ENCODE measurements at places on chromosomes 12 and 14.

- DNase-seq = peak; percentile 50
These were observed 39.3 kb upstream of the TMCC3 start for GRCh38 chr12:94689646-94690036.

DNA sequence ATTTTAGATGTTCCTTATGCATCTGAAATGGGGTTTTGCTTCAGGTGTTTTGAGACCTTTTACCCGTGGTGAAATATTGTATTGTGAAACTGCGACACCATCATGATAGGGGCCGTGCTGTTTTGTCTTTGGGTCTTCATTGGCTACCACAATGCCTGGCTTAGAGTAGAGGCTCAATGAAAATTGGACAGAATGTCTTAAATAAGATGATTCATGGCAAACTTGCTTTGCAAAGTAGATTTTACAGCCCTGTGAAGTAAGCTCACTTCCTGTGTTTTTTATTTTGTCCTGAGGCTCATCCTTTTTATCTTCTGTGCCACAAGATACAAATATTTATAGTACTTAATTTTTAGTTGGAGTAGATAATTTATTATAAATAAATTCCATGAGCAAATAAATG lies 111.3 kb upstream of the FRMD6 start:
- no peak for DNase-seq

GRCh38 chr12:105279460-105280056 lies 43.6 kb upstream of the APPL2 start:
- peak; percentile 70 for DNase-seq

- no peak for DNase-seq
These were observed 21.2 kb downstream of the POLR3B start for GRCh38 chr12:106378788-106379187.

DNA sequence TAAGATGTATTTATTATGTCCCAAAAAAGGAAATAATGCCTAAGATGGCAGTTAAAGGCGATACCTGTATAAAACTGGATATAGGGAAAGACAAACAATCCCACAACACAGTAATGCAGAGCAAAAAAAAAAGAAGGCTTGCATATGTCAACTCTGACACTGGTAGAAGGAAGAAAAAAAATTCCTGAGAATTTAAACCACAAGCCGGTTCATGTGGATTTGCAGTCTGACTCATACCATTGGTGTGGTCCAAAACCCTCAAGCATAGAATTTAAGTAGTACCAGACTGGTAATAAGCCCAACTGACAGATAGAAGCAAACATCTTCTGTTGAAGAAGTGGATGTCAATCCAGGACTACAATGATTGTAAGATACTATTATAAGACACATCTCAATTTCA lies 7.2 kb downstream of the DNAI7 start:
- DNase-seq = peak; percentile 91

DNA sequence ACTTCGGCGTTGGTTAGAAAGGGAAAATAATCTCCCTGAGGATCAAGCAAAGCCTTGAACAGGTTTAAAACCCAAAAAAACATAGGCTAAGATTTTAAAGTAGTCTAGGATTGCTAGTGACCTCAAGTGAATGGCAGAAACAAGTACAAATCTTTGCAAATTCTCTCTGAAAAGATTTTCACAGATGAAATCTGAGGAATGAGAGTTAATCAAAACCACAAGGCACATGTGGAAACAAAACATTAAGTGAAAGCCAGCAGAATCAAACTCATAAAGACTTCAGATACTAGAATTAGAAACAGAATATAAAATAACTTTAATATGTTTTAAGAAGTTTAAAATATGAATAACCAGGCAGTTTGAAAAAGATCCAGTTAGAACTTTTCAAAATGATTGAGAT lies 52.2 kb upstream of the CFL2 start:
- DNase-seq = peak; percentile 84

GRCh38 chr12:104719700-104720338 lies 238.3 kb downstream of the SLC41A2 start:
- no peak for DNase-seq

DNA sequence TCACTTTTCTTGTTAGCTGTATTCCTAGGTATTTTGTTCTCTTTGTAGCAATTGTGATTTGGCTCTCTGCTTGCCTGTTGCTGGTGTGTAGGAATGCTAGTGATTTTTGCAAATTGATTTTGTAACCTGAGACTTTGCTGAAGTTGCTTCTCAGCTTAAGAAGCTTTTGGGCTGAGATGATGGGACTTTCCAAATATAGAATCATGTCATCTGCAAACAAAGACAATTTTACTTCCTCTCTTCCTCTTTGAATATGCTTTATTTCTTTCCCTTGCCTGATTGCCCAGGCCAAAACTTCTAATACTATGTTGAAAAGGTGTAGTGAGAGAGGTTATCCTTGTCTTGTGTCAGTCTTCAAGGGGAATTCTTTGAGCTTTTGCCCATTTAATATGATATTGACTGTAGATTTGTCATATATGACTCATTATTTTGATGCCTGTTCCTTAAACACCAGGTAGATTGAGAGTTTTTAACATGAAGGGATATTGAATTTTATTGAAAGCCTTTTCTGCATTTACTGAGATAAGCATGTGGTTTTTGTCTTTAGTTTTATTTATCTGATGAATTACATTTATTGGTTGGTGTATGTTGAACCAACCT lies 26.7 kb downstream of the CLECL1 start:
- DNase-seq = peak; percentile 5

- DNase-seq = no peak
These were observed 117.9 kb downstream of the DPF3 start for GRCh38 chr14:72775923-72776554.
